Nucleus accumbens (tissue), 56 donors: ENCODE measurements at places on chromosomes 3 and 15.

GRCh38 chr3:126921085-126921824 lies 61.7 kb upstream of the PLXNA1 start:
- DNase-seq = no peak

DNA sequence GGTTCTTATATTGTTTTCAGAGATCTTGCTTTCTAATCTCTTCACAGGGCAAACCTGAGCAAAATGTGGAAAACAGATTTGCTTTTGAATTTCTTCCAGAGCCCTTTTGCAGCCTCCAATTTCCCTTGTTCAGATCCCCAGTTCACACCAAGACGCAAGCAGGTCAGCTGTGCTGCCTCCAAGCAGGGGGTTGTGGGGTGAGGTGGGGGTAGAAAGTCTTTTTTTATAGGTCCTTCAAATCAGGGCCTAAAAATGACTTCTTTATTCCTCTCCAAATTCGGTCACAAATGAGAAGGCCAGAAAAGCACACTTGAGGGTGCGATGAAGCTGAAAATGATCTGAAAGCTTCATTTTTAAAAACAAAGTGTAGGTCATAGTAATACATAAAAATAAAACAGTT lies 26.3 kb upstream of the AVEN start:
- DNase-seq = no peak

DNA sequence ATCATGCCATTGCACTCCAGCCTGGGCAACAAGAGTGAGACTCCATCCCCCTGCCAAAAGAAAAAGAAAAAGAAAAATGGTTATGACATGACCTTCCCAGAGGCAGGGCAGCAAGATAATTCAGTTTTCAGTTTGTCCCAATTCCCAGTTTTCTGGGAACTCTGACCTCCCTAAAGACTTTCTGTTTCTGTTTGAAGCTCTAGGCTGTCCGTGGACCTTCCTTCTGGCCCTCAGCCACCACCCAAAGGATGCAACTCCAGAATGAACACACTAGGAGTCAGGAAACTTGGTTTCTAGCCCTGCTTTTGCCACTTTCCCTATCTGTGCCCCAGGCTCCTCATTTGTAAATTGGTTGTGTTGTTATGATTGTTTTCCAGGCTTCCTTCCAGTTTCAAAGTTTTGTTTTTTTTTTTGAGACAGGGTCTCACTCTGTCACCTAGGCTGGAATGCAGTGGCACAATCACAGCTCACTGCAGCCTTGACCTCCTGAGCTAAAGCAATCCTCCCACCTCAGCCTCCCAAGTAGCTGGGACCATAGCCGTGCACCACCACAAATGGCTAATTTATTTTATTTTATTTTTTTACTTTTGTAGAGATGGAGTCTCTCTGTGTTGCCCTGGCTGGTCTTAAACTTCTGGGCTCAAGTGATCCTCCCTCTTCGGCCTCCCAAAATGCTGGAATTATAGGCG lies 68.6 kb downstream of the CDC25A start:
- no peak for DNase-seq

GRCh38 chr3:62260655-62261054 lies 112.7 kb downstream of the FEZF2 start:
- no peak for DNase-seq

GRCh38 chr3:184772667-184773272 lies 39.2 kb upstream of the VPS8 start:
- DNase-seq = peak; percentile 8

DNA sequence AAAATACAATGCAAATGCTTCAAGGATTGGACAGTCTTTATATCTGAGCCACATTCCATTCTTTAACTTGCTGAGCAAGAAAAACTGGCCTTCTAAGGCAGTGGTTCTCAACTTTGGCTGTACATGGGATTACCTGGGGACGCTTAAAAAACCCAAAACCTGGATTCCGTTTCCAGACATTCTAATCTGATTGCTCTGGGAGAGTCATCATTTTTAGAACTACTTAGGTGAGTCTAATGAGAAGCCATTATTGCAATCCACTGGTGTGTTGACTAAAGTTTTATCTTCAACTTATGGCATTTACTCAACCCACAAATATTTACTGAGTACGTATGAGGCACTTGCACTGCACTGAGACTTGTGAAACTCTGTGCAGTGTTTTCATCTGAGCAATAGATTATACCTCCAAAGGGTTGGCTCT lies 195.7 kb upstream of the ATP11B start:
- DNase-seq = no peak

DNA sequence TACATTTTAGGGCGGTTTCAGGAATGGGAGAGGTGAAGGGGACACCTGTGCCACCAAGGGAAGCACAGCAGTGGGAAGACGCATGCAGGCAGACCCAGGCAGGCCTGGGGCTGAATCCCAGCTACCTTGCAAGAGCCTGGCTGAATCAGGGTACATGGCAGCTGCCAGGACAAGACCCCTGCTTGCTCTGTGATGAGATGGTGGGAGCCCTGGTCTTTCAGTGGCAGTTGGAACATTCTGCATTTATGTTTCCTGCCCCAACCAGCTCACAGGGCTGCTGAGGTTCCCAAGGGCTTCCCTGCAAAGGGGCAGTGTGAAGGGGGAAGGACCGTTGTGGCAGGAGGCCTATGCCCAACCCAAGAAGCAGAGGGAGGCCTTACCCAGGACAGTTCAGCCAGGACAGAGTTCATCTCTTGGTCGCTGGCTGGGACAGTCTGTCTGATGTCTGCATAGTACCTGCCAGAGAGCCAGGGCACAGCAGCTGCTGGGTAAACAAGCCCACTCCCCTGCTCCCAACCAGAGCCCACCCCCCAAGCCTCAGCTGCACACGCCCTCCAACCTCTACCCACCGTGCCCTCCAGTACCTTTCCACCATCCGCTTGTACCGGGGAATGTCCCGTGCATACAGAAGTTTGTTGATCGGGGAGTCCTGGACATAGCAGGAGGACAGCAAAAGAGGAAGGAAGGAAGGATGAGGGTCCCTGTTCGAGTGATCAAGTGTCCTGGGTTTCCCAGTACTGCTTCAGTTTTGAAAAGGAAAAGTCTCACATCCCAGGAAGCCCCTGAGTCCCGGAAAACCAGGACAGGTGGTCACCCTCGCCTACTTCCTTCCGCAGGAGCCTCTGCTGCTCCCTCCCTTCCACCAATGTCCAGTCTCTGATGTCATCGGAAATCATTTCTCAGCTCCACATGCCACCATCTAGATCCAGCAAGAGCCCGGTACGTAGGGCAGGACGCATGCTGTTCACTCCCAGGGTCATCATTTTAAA lies 23.1 kb downstream of the PLXNB1 start:
- no peak for DNase-seq

- DNase-seq = no peak
Measured at GRCh38 chr15:51450001-51450400, 108.5 kb downstream of the GLDN start.

DNA sequence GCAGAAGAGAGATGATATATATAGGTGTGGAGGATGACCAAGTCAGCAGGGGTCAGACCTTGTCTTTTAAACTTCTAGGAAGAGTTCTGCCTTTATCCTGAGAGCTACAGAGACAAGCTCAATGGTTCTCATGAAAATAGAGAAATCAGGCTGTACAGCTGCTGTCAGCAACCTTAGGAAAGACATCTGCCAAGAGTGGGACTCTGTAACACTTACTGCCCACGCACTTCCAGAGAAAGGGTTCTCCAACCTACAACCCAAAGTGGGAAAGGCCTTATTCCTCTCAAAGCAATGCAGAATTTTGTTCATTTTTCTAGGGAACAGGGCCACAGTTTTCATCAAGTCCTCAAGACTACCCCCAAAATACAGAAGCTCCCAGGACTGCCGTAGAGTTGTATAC lies 138.7 kb downstream of the STT3B start:
- DNase-seq = no peak

- no peak for DNase-seq
Measured at GRCh38 chr15:65927545-65927944, 58.3 kb downstream of the RAB11A start.

GRCh38 chr3:124413989-124414598 lies 316.2 kb upstream of the UMPS start:
- DNase-seq = no peak

DNA sequence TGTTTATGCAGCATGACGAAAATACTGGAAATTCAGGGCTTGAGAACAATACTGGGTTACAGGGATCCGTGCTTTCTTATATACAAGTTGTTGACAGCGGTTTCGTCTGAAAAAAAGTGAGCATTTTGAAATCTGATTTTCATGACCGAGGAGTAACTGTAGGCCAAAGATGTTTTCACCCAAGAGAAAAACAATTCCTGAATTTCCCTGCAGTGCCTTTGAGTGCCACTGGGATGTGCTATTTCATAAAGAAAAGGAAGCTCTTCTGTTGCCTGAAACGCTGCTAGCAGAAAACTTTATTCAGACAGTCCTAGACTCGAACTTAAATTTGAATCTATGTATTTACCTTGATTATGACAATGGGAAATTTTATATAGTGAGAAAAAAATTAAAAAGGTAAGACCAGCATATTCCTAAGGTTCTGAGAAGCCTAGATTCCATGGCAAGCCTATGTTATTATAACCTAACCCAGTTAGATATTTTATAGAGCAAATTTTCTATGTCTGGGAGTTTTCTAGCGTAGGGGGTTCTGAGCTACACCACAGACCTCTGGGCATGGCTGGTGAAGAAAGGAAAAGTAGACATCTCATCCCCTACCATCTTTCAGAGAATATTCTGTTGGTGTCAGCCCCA lies 30.2 kb downstream of the KCNAB1 start:
- peak; percentile 5 for DNase-seq

DNA sequence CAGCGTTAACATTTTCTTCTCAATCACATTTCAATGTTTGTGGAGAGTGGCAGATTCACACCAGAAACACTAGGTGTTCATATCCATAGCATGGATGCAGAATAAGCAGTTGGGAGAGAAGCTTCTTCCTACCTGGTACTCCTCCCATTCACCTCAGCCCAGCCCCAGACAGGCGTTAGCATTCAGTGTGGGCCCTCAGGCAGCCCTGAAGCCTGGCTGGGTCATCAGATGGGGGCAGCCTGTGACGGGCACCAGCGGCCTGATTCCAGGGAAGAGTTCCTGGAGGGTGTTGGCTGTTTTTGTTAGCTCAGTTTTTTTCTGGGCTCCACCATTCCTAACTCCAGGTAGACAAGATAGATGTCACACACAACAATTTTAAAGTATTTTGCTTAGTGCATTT lies 31.1 kb downstream of the APH1B start:
- no peak for DNase-seq

GRCh38 chr3:54819946-54820345 lies 107.9 kb downstream of the LRTM1 start:
- no peak for DNase-seq

DNA sequence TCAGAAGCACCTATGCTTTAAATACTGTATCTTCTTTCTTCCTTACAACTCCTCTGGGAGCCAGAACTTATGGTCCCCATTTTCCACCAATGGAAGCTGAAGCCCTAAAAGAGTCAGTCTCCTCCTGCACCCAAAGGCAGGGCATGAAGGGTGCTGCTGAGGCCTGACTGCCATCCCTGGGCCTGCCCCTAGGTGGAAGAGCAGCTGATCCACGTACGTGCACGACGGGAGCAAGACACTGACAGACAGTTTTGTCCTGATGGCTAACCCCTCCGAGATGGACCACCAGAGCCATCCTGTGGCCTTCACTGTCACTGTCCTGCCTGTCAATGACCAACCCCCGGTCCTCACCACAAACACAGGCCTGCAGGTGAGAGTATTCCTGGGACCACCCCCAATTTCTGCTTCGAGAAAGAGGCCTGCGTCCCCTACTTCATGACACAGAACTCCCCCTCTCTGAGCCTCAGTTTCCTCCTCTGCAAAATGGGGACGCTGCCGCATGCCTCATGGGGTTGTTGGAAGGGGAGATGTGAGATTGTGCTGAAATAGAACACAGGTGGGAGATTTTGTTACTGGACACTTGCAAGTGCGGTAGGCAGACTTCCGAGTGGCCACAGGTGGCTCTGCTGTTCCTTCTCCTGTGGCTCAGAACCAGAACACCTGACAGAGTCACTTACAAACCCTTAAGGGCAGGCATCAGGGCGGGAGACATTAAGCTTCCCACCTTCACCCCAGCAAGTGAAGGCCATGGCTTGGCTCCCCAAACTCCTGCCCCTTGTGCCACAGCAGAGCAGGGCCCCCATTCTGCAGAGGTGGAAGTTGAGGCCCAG lies 175.4 kb downstream of the TBC1D2B start:
- DNase-seq = no peak

- DNase-seq = no peak
Measured at GRCh38 chr3:172869784-172870518, 119.4 kb downstream of the ECT2 start.

DNA sequence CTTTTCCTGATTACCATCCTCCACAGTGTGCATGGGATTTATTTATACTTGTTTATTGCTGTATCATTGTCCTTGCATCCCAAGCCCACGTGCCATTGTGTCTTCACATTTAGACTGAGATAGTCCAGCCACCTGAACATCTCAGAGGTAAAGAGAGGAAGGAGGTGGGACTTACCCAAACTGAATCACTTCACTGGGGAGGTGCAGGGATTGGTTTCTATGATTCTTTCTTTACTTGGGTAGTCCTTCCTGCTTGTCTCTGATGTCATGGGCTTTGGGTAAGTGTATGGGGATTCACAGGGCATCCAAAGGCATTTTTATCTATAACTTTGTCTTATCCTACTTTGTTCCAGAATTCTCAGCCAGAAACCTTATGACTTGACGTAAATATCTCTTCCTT lies 141.5 kb upstream of the UMPS start:
- DNase-seq = no peak

DNA sequence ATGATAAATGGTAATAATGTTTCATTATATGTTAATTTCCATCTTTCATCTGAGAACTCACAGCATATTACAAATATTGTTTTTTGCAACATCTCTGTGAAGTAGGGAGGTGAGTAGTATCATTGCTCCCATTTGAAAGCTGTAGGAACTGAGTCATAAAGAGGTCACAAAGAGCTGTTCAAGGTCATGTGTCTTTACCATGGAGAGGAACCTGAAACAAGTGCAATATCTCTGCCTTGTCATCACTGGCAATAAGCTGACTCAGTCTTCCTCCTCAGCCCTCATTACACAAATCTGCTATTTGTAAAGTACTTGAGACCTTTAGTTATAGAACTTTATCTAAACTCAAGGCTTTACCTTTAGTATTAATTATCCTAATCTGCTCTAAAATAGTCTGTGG lies 4.4 kb upstream of the ATP13A4 start:
- no peak for DNase-seq

GRCh38 chr15:68154923-68155559 lies 50.1 kb downstream of the CALML4 start:
- DNase-seq = no peak

- DNase-seq = no peak
Measured at GRCh38 chr3:147735616-147736015, 326.5 kb downstream of the ZIC1 start.

GRCh38 chr15:95888762-95889161 lies 441.7 kb upstream of the NR2F2 start:
- no peak for DNase-seq
